ENCODE measurements at places on chromosomes 2 and 18. TPM values are rescaled to one million over a fixed set of nuclear protein-coding genes. Genes with fewer than 3 reads are reported as not detected.
A peak's percentile ranks its signal among the peaks of the same experiment; 100 is the strongest.

Gene SPP2
- total RNA-seq, result not detected

- H3K36me3 ChIP-seq, result no peaks in the 10 kb centered on the region
- no peak for DNase-seq
- peaks cover 45% of the 10 kb centered on the region for H3K4me1 ChIP-seq
- H3K4me3 ChIP-seq, result peak overlapping the region; percentile 66
- H3K27ac ChIP-seq, result peak overlapping the region; percentile 88
Observed at GRCh38 chr2:113218283-113219091, 44.7 kb downstream of the PSD4 start.

- peak overlapping the region; percentile 95 for H3K27ac ChIP-seq
- DNase-seq, result no peak
- no peaks in the 10 kb centered on the region for H3K27me3 ChIP-seq
- H3K36me3 ChIP-seq, result peaks cover 4% of the 10 kb centered on the region
Observed at GRCh38 chr2:235694721-235695601, 201.1 kb downstream of the AGAP1 start.

DNA sequence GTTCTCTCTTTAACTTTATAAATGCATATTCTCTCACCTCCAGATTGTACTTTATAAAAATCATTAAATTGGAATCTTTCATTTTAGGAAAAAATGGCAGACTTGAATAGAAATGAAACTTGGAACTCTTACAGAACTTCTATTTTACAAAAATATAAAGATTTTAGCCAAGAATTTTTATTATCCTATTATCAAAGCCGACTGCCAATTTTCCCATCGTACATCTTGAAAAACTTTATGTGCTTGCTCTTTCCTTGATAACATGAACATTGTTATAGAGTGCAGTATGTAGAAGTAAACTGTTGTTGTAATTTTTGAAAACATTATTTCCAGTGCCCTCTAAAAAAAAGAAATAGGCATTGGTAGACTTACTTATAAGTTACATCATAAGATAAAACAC, 475.7 kb upstream of the REG3G start:
- no peaks in the 10 kb centered on the region for H3K4me1 ChIP-seq
- no peaks in the 10 kb centered on the region for H3K36me3 ChIP-seq
- H3K27me3 ChIP-seq, result no peaks in the 10 kb centered on the region
- no peak overlapping the region for H3K4me3 ChIP-seq
- no peak overlapping the region for H3K27ac ChIP-seq
- no peak for DNase-seq

DNA sequence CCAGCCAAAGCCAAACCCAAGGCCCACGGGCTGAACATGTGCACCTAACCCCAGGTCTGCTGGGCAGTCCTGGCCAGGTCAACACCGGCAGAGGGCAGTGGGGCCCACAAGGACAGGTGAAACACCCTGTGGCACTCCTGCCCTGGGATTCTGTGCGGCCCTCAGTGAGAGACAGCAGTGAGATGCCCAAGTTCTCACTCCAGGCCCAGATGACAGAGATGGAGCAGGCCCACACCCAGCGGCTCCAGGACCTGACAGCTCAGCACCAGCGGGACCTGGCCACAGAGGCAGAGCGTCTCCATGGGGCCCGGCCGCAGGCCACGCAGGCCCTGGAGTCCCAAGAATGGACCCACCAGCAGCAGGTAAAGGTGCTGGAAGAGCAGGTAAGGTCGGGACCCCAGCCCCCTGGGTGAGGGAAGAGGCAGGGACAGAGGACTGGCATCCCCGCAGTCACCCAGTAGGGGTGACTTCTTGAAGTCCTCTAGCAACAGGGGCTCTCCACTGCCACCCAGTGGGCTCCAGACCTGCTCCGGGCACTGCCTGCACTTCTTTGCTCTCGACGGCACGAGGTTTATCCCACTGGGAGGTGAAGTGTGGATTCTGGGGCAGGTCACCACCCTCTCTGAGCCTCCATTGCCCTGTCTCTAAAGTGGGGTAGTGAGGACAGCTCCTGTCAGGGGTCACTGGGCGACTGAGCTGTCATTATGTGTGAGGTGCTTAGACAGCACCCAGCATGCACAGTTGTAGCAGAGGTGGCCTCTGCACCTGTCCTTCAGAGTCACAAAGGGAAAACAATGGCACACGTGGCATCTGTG, 8.8 kb upstream of the SNED1 start:
- no peak overlapping the region for H3K4me3 ChIP-seq
- DNase-seq, result peak; percentile 42
- no peak overlapping the region for H3K27ac ChIP-seq
- H3K4me1 ChIP-seq, result no peaks in the 10 kb centered on the region
- H3K27me3 ChIP-seq, result peaks cover 6% of the 10 kb centered on the region

Gene NOSTRIN
- total RNA-seq, result not detected

Data from neural crest cell (in vitro differentiated cells).